Stimulated activated CD8-positive, alpha-beta memory T cell treated with anti-CD3 and anti-CD28 coated beads, Interleukin-15, amount 100 ng/mL, for 1 hour (primary cell): ENCODE measurements at places on chromosomes 6 and 20.

DNA sequence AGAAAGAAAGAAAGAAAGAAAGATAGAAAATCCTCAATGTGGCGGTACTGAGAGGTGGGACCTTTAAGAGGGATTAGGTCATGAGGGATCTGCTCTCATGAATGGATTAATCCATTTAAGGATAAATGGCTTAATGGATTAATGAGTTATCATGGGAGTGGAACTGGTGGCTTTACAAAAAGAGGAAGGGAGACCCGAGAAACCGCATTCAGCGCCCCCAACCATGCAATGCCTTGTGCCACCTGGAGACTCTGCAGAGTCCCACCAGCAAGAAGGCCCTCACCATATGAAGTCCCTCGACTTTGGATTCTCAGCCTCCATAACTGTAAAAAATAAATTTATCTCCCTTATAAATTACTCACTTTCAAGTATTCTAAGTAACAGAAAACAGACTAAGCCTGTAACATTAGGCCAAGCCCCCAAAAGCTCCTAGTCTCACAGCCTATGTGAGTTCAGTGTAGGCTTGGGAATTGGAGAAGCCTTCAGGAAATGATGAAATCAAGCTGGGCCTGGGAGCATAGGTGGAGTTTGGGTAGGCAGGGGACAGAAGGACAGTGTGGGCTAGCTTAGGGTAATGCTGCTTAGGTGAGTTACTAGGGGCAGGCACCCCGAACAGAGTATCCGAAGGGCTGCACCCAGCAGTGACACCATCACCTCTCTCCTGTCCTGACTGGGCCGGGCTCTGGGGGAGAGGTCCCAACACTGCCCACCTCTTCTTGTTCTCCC lies 36.2 kb upstream of the RNF24 start:
- no peak for DNase-seq

DNA sequence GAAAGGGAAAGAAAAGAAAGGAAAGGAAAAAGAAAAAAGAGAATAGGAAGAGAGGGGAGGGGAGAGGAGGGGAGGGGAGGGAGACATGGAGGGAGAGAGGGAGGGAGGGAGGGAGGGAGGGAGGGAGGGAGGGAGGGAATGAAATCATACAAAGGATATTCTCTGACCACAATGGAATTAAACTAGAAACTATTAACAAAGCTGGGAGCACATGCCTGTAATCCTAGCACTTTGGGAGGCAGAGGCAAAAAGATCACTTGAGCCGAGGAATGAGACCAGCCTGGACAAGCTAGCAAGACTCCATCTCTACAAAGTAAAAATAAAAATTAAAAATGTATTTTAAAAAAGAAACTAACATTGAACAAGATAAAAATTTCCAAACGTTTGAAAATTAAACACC lies 62.8 kb downstream of the ILRUN start:
- no peak for DNase-seq

GRCh38 chr20:58481481-58482021 lies 33.6 kb downstream of the APCDD1L start:
- DNase-seq: peak; percentile 34

GRCh38 chr6:93787841-93788240 lies 368.5 kb upstream of the EPHA7 start:
- no peak for DNase-seq

- DNase-seq: no peak
Measured at GRCh38 chr20:37669773-37670236, 24.0 kb upstream of the CTNNBL1 start.

DNA sequence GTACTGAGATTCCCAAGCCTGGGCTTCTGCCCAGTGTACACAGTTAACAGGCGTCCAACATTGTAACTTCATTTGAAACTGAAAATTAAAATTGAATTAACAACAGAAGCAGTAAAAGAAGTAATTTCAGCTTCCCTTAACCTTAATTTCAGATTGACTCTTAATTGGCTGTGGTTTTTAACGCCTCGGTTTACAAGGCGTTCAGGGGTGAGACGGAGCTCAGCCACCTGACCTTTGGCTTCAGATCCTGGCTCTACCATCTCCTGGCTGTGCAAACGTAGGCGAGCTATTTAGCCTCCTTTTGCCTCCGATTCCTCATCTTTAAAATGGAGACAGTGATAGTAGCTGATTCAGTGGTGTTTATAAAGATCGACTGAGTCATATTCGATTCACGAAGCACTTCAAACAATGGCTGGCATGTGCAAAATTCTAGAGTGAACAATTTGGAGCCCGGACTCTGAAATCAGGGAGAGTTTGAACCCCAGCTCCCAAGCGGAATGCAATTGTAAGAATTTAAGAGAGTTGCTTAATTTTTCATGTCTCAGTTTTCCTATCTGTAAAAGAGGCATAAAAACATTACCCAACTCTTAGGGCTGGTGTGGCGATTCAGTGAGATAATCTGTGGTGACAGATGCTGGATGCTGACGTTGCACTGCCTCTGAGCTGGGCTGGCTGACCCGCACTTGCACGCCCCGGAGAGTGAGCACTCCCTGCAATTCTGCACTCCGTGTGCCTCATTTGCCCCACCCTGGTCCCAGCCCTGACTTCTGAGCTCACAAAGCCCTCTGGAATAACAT lies 23.5 kb upstream of the OCSTAMP start:
- DNase-seq: no peak

DNA sequence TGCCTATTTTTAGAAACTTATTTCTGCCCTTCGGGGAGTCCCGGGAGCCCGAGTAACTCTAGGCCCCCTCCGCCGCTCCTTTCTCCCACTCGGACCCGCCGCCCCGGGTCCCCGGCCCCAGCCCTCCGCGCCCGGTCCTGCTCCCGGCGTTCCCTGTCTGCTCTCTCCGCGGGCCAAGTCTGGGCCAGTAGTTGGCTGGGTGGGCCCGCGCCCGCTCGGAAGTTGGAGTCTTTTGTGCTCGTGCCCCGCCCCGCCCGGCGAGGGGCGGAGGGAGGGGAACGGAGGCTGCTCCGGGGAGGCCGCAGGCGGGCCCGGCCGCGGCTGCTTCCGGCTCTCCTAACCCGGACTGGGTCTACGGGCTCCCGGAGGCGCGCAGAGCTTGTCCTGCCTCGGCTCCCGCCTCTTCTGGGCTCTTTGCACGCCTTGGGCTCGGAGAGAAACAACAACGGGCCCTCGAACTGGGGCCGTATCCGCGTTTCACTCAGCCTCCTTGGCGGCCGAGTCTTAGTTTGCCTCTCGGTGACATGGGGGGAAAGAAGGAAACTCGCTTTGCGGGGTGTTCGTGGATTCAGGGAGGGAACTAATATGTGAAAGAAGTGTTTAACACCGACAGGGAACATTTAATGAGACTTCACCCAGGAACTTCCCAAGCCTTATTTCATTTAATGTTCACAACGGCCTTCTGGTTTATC lies 657 bp downstream of the RALY start:
- peak; percentile 50 for DNase-seq

- DNase-seq: no peak
Measured at GRCh38 chr6:136330634-136331033, 41.0 kb upstream of the BCLAF1 start.

DNA sequence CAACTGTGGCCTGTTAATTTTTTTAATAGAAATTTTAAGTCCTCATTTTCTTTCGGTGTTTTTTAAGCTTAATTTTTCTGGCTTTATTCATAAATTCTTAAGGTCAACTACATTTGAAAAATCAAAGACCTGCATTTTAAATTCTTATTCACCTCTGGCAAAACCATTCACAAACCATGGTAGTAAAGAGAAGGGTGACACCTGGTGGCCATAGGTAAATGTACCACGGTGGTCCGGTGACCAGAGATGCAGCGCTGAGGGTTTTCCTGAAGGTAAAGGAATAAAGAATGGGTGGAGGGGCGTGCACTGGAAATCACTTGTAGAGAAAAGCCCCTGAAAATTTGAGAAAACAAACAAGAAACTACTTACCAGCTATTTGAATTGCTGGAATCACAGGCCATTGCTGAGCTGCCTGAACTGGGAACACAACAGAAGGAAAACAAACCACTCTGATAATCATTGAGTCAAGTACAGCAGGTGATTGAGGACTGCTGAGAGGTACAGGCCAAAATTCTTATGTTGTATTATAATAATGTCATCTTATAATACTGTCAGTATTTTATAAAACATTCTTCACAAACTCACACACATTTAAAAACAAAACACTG lies 10.1 kb downstream of the HFE start:
- peak; percentile 40 for DNase-seq

DNA sequence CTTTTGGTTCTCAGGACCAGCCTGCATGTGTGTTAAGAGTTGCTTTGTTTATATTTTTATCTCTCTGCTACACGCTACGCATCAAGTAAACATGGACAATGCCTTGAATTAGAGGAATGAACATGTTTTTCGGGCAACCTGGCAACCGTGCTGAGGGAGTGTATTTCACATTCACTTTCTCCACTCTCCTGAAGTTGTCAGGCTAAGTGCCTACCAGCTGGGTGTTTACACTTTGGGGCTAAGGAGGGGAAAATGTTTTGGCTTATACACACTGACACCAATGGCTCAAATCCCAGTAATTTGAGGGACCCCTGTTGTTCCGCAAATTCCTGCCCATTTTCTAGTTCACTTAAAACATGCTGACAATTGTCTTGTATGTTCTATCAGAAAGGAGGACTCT lies 141.5 kb upstream of the PDE7B start:
- DNase-seq: no peak

DNA sequence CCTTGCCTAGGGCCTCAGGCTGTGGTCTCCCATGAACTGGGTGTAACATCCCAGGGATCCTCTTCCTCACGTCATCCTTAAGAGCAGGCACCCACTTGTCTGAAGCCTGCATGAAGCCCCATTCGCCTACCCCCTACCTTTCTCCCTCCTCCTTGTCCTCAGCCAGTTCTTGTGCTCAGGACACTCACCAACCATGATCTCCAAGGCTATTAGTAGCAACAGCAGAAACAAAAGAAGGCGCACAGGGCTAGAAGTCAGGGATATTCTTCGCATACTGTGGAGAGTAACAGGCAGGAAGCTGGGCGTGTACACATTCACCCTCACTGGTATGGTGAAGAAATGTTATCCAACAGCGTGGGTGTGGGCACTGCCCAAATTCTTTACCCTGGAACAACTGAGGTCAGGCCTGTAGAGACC lies 7.3 kb downstream of the RAET1E start:
- no peak for DNase-seq

- no peak for DNase-seq
Measured at GRCh38 chr20:14441201-14441600, 103.8 kb upstream of the FLRT3 start.

GRCh38 chr6:82775361-82775760 lies 290.3 kb downstream of the UBE3D start:
- no peak for DNase-seq

GRCh38 chr6:134764741-134765140 lies 185.2 kb downstream of the ALDH8A1 start:
- no peak for DNase-seq

- DNase-seq: no peak
Measured at GRCh38 chr20:59253779-59254319, 46.6 kb upstream of the EDN3 start.

GRCh38 chr6:73523434-73524123 lies 2.7 kb upstream of the EEF1A1 start:
- DNase-seq: peak; percentile 46

GRCh38 chr6:110044096-110044495 lies 66.0 kb downstream of the GPR6 start:
- DNase-seq: no peak

- DNase-seq: no peak
Measured at GRCh38 chr6:82362878-82363427, 664 bp upstream of the TPBG start.

GRCh38 chr20:17646209-17646960 lies 35.7 kb downstream of the RRBP1 start:
- no peak for DNase-seq

- no peak for DNase-seq
Measured at GRCh38 chr6:124400261-124400999, 561.8 kb upstream of the RNF217 start.

- no peak for DNase-seq
Measured at GRCh38 chr6:33606642-33607041, 14.5 kb upstream of the ITPR3 start.

DNA sequence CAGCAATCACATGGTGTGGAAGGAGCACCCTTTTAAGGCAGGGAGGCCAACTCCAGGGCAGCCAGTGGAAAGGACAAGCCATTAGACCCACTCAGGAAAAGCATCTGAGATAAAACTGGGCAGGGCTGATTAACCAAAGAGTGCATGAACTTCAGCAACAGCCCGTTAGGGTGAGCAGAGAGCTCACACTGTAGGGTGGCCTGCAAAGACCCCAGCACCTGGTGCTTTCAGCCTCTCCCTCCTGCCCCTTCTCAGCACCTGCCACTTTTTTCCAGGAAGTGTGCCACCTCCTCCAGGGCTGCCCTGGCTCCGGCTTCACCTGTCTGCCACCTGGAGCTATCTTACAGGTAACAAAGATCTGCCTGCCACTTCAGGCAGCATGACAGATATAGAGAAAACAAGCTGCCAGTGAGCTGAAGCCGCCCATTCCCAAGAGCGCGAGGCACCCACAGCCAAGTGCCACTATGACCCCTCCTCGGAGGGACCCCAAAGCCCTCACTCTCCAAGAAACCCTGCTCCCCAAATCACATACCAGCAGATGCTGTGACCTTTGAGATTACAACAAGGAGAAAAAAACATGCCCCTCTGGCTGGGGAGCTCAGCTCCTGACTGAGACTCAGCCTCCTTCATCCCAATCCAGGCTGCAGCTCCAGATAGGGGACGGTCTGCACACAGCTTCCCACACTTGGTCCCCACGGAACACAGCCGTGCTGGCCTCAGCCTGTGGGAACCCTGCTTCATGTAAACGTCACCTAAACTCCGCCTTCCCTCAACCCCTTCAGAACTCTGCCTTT lies 71.2 kb downstream of the ABHD12 start:
- no peak for DNase-seq

DNA sequence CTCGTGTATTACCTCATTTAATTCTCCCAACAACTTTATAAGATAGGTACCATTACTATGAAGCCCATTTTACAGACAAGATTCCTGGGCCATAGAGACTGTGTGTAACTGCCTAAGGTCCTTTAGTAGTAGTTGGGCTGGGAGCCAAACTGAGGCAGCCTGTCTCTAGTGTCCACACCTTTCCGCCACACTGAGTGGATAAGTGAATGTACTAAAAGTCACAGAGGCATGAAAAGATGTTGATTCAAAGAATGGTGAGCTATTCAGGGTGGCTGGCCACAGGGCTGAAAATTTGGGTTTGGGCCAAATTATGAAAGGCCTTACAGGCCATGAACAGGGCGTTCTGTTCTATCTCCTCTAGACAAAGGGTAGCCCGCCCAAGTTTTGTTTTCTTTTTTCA lies 11.0 kb downstream of the CD24 start:
- DNase-seq: no peak

DNA sequence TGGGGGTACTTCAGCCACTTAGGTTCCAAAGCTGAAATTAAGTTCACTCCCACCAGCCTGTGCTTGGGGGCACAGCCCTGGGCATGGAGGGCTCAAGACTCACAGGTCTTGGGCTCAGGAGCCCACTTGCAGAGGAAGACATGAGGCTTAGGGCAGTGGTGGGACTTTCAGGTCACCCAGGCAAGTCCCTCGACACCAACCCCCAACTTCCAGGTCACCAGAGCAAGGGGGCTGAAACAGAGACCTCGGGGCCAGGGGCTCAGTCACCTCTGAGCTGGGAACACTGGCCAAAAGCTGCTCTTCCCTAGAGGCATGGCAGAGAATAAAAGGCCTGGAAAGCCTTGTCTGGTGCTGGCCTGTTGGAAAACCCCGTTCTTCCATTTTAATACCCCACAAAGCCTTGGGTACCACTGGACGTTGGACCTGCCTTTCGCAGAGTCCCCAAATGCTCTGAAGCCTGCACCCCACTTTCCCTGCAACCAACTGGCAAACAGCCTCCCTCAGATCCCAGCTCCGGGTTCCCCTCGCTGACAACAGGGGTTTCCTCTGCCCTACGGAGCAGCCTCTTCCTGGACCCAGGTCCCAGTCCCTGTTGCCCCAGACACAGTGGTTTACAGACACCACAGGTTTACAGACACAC lies 160.9 kb upstream of the PMEPA1 start:
- no peak for DNase-seq
